ENCODE measurements at places on chromosomes 2 and 18. TPM values are rescaled to one million over a fixed set of nuclear protein-coding genes. Genes with fewer than 3 reads are reported as not detected.

DNA sequence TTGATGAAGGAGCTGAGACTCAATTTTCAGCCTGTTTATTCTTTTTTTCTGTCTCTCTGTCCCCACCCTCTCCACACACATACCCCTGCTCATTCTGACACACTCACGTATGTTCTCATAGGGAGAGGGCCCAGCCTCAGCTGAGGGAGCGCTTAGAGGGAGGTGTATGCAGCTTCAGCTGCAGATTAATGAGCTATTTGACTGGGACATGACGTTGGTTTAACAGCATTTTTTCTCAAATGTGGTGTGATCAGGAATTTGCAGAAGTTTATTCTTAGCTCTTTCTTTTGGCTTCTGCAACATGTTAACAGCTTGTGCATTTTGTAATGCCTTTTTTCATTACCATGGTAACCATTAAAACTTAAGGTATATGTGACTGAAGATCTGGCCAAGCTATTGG is 1547.1 kb upstream of the PIK3C3 start:
- no peak for DNase-seq

- DNase-seq: no peak
Observed at GRCh38 chr2:124039762-124040291, 14.7 kb downstream of the CNTNAP5 start.

DNA sequence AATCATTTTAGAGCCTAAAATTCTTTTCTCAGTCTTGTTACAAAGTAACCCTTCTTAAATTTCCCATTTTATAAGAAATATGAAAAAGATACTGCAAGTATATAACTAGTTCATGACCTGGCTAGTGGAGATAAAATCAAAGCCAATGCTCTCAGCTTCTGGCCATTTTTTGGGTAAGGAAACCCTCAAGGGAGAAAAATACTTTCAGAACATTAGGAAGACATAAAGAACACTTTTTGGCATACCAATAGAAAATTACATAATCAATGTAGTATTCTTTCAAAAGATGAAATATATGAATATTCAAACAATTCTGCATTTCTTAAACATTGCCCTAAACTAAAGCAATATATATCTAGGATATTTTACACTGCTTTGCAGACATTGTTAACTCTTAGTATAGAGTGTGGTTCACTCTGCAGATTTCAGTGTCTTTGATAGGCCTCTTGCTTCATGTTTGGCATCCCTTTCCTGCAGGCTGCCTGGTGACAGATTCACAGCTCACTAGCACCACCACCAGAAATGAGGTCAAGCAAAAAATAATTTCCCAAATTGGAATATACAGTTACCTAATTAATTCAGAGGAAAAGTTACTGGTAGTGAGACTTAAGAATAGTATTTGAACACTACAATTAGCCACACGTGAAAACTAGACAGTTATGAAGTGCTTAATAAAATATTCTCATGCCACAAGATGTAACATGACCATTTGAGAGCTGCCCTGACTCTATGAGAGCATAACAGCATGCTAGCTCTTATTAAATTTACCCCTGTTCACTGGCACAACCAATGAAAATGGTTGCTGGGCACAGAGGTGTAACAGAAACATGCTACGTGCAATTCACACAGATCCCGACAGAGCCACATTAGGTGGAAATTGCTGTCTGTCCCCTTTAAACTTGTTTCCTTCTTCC is 36.0 kb downstream of the PAIP2B start:
- DNase-seq: no peak

GRCh38 chr2:171279983-171280790 is 119.5 kb upstream of the TLK1 start:
- no peak for DNase-seq

DNA sequence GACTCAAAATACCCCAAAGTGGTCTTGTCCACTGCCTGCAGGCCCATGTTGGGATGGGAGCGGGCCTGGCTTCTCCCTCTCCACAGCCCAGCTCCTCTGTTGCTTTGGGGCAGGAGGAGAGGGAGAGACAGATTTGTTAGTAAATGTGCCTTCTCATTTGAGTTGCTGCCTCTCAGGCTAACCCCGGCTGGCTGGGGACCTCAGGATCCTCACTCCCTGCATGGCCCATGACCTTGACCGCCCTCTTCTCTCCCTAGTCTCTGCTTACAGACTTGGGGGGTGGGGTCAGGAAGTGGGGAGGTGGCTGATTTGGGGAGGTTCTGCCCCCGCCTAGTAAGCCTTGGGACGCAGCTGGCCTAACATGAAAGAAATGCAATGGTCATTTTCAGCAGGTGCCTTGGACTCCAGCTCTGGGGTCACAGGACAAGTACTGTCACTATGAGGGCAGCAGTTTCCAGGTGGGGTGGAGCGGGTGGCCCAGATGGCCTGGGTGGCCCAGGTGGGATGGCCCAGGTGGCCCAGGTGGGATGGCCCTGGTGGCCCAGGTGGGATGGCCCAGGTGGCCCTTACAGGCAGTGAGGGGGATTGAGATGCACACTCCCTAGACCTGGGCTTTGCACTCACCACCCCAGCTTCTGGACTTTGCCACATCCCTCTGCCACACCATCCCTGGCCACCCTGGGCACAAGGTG is 24.1 kb downstream of the HJURP start:
- no peak for DNase-seq

DNA sequence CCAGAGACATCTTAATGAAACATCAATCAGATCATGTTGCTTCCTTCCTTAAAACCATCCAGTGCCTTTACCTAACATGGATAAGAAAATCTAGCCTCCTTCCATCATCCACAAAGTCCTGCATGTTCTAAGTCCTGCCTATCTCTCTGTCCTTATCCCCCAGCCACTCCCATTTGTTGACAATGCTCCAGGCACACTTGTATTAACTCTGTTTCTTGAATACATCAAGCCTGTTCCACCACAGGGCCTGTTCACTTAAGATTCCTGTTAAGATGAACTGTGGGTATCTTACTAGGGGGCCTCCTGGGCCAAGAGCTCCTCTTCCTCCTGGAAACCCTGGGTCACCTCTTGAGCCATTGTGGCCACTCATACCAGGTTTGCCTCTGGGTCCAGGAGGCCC is 45.7 kb downstream of the COL4A4 start:
- no peak for DNase-seq

DNA sequence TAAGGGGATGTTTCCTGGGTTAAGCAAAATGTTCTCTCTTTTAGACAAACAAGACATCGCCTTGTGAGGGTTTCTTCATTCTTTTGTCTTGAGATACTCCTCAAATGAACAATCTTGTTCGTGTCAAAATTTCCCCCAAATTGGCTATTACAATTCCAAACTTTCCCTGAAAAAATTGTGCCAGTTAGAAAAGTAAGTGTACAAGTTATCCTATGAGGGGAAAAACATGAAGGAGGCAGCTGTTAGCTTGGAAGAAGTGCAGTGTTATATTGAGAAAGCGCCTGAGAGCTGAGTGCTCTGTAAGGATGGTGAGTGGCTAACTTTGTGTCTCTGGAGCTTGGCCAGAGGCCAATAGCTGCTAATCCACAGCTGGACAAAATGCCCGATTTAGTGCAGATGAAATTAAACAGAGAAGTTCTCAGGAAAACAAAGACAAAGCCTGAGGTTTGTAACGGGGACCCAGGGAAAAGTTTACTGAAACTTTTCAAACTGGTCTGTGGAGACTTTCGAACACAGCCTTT is 14.1 kb upstream of the PLEKHH2 start:
- DNase-seq: no peak

GRCh38 chr2:238277695-238278094 is 10.7 kb downstream of the PER2 start:
- DNase-seq: peak; percentile 66

- DNase-seq: peak; percentile 10
Observed at GRCh38 chr2:156329031-156329926, 3.2 kb downstream of the NR4A2 start.

- DNase-seq: peak; percentile 1
Observed at GRCh38 chr2:37005118-37005868, 39.0 kb upstream of the STRN start.

GRCh38 chr18:50842846-50843245 is 23.0 kb upstream of the MRO start:
- DNase-seq: no peak

DNA sequence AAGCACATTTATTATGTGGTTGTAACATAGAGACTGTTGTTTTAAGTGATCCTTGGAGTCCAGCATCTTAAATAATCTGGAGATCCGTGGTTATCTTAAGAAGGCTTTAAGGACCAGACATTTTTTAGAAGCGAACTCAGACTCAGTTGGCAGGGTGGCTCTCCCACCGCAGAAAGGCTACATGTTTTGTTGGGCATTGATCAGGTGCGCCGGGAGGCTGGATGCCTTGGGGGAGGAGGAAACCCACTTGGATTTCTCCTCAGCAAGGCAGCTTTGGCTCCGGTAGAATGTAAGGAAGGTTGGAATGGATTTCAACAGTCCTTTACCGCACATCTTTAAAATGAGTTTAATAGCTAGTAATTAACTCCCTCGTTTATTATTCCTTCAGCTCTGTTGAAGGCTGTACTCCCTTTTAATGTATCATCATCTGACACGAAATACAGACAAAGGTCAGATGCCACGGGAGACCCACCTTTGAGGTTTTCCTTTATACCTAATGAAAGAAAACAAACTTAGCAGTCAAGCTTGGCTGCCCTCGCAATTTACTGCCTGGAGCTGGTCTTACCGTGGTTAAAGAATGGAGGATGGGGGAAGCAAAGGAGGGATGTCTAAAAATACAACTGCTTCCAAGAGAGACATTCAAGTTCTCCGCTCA is 1.2 kb downstream of the TMEM200C start:
- peak; percentile 16 for DNase-seq

- DNase-seq: no peak
Observed at GRCh38 chr2:105795575-105795934, 50.8 kb downstream of the NCK2 start.

DNA sequence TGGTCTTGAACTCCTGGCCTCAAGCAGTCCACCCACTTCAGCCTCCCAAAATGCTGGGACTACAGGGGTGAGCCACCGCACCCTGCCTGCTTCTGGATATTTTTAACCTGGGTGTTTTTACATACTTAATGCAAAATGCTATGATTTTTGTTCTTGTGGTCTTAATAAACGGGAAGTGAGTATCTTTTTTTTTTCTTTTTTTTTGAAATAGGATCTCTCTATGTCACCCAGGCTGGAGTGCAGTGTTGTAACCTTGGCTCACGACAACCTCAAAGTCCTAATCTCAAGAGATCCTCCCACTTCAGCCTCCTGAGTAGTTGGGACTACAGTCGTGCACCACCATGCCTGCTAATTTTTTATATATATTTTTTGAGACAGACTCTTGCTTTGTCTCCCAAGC is 19.2 kb upstream of the ASXL2 start:
- no peak for DNase-seq

VWC2L gene
- not detected for total RNA-seq

GAD1 gene
- 10.7 TPM for total RNA-seq

PTPN2 gene
- total RNA-seq: 57.9 TPM

EGR4 gene
- not detected for total RNA-seq

ABHD1 gene
- total RNA-seq: 0.65 TPM

MROH2A gene
- not detected for total RNA-seq

CCDC74A gene
- total RNA-seq: 25.6 TPM

SKOR2 gene
- not detected for total RNA-seq

Data from neural progenitor cell (in vitro differentiated cells).